GM12891 (cell line): ENCODE measurements at places on chromosomes 3 and 15.

GRCh38 chr3:123365450-123366143 lies 83.3 kb downstream of the ADCY5 start:
- no peak for DNase-seq

DNA sequence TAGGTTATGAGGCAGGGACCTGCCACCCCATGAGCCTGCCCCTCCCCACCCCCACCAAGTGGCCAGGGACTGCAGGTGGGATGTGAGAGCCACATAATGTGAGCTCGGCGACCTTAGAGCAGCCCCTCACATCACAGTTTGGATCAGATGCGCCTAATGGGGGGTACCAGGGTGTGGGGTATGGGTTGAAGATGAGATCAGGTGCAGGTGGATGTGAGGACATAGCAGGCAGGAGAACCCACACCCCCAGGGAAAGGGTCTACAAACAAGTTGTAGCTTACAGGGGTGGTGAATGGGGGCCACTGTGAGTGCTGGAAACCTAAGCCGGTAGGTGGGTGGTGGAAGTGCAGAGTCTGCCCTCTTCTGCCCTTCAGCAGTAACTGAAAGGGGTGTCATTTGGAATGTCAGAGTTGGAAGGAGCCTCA lies 94.0 kb downstream of the CORO2B start:
- DNase-seq, result no peak

- DNase-seq, result no peak
These were observed 93.8 kb upstream of the UNC13C start for GRCh38 chr15:53884441-53884840.

DNA sequence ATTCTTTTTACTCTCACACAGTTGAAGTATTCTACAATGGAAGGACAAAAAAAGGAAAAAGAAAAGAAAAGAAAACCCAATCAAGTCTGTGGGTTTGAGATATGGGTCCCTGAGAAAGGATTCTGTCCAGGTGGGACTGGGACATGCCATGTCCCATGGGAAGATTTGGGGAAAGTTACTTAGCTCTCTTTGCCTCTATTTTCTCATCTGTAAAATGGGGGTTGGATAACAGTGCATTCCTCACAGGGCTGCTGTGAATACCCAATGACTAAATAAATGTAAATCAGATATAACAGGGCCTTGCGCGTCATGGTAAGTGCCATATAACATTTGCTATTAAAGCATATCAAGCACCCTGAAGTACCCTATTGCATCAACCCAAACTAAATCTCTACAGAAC lies 105.7 kb downstream of the CPN2 start:
- no peak for DNase-seq

DNA sequence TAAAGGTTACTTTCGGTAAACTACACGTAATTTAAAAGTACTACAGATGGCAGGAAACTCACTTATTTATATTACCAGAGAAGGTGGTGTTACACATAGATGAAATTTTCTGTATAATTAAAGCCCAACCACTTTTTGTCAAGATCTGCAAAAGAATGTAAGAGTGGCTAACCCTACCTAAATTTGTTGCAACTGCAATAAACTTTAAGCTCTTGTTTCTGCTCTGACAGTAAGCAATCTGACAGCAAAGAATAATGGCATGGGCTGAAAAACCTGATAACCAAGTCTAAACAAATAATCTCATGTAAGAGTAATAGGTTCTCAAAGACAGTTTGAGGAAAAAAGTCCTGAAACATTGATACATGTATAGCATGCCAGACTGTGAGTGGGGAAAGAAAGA lies 897.3 kb downstream of the TUSC7 start:
- no peak for DNase-seq

DNA sequence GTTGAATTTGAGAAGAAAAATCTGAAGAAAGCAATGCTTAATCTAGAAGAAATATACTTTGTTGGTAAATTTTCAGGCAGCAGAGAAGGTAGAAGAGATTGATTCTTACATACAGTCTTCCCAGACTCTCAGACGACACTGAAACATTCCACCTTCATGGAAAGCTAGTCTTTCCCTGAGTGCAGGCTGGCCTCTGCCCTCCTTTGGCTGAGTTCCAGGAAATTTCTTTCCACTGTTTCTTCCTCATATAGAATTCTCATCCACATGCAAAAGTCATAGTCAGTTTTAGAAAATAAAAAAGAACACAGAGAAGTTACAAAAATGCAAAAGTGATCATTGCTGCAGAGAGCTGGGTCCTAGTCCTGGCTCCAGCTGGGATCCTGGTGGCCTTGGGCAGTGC lies 142.5 kb upstream of the PRR23C start:
- no peak for DNase-seq

DNA sequence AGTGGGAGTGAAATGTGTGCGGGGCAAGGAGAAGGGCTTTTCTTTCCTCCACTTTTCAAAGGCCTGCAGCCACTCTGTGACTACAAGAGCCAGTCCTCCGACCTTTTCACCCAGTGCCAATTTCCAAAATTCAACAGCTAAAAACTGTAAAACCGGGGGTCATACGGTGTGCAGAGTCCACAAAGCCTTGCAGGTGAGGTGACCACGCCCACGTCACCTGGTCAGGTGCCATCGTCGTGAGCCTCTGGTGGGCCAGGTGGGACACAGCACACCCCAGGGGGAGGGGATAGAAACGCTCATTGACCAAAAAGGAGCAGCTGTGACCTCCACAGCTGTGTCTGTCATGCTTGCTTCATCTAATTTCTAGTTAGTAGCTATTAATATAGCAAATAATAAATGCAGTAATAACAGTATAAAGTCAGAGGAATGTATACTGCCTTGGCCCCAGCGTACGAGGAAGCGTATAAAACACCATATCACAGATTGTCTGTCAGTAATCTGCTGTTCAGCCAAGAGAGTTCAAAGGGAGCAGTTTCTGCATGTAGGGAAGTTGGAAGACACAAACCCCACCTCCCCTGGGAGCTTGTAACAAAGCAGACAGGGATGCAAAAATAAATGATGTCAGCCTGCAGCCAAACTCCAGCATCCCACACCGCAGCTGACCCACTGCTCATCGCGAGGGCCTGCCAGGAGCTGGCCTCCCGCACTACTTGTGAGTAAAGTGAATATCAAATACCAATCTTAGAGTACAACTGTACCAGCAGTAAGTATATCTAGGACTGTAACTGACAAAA lies 86.7 kb downstream of the VGLL4 start:
- no peak for DNase-seq

DNA sequence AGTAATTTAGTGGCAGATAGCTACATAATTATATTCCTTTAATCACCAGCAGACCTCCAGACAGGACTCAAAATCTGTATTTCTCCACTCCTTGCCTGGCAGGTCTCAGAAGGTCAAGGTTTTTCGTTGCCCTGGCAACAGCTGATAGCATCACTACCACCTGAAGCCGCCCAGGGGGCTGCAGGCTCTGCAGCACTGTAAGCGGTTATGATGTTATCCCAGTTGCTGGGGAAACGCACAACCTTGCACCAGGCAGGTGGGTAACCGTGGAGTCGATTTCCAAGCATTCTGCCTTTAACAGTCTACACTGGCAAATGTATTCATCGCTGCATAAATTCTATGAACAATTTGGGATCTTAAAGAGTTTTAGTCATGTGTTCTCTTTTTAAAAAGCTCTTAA lies 756.3 kb downstream of the NTRK3 start:
- DNase-seq, result no peak
